ENCODE measurements at places on chromosomes 7 and 10. TPM values are rescaled to one million over a fixed set of nuclear protein-coding genes. Genes with fewer than 3 reads are reported as not detected.

DNA sequence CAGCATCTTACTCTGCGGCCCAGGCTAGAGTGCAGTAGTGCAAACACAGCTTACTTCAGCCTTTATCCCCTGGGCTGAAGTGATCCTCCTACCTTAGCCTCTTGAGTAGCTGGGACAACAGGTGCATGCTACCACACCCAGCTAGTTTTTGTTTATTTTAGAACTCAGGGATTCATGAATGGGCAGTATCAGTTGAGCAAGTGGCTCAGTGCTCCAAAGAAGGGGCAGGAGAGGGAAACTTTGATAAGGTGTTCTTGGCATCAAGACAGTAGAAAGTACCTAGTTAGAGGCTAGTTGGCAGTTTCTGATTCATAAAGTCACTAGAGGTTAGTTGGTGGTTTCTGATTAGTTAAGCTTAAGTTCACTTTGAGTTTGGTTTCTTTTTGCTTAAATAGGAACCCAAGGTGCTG is 18.4 kb downstream of the TRIM24 start:
- H3K4me3 ChIP-seq: no peak overlapping the region
- no peak for DNase-seq
- H3K36me3 ChIP-seq: no peaks in the 10 kb centered on the region
- H3K27me3 ChIP-seq: no peaks in the 10 kb centered on the region
- peaks cover 6% of the 10 kb centered on the region for H3K4me1 ChIP-seq

- DNase-seq: no peak
- no peaks in the 10 kb centered on the region for H3K36me3 ChIP-seq
- H3K4me1 ChIP-seq: no peaks in the 10 kb centered on the region
- H3K4me3 ChIP-seq: no peak overlapping the region
Observed at GRCh38 chr7:39005036-39005435, 27.3 kb downstream of the POU6F2 start.

DNA sequence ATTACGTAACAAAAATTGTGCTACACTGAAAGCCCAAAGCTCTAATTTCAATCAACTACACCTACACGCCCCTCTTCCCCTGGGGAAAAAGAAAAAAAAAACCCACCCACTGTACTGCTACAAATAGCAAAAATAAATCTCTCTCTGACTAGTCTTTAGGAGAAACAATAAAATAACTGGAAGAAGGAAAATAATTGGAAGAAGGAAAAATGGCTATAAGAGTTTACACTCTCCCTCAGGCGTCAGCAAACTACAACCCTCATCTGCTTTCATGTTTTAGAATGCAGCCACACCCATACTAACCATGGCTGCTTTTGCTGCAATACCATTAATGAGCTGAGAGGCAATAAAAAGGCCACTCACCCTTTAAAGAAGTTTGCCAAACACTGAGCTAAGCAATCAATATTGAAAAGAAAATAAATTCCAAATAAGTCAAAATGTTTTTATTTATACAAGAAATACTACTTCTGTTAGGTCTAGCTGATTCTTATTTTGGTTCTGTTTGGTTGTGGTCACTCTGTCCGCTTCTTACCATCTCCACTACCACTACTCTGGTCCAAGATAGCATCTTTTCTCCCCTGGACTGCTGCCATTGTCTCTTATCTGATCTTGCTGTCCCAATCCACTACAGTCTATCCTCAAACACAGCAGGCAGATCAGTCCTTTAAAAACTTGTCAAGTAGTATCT is 3.8 kb downstream of the MINDY3 start:
- peak overlapping the region; percentile 82 for H3K27ac ChIP-seq
- peaks cover 40% of the 10 kb centered on the region for H3K4me1 ChIP-seq
- H3K27me3 ChIP-seq: no peaks in the 10 kb centered on the region

GRCh38 chr10:112977426-112977898 is 27.4 kb downstream of the TCF7L2 start:
- no peak for DNase-seq
- no peak overlapping the region for H3K27ac ChIP-seq
- H3K4me1 ChIP-seq: peaks cover 15% of the 10 kb centered on the region
- peaks cover 3% of the 10 kb centered on the region for H3K27me3 ChIP-seq

DNA sequence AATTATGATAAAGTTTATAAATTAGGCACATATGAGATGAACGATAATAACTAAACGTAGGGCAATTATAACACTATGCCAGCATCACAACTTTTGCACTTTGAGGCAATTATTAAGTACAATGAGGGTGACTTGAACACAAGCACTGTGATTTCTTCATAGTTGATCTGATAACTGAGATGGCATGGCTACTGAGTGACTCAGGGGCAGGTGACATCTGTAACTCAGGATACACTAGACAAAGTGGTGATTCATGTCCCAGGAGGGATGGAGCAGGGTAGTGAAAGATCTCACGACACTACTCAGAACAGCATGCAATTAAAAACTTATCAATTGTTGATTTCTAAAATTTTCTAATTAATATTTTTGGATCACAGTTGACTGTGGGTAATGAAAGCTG is 98.3 kb upstream of the ARHGAP21 start:
- H3K4me3 ChIP-seq: no peak overlapping the region
- H3K36me3 ChIP-seq: 0 out of 2 replicates have a peak, but pooled peaks cover 5% of the 10 kb centered on the region
- peak; percentile 44 for DNase-seq
- no peak overlapping the region for H3K27ac ChIP-seq

NUPR2 gene
- not detected for total RNA-seq

GRCh38 chr7:145263886-145264285 is 428.0 kb upstream of the TPK1 start:
- DNase-seq: no peak
- H3K36me3 ChIP-seq: no peaks in the 10 kb centered on the region
- H3K27me3 ChIP-seq: no peaks in the 10 kb centered on the region

- H3K36me3 ChIP-seq: 0 out of 2 replicates have a peak, but pooled peaks cover 12% of the 10 kb centered on the region
- no peaks in the 10 kb centered on the region for H3K27me3 ChIP-seq
- H3K4me1 ChIP-seq: peaks cover 27% of the 10 kb centered on the region
- H3K27ac ChIP-seq: no peak overlapping the region
Observed at GRCh38 chr10:86872757-86873156, 84.7 kb downstream of the MMRN2 start.

CPEB3 gene
- 1.1 TPM for total RNA-seq

DNA sequence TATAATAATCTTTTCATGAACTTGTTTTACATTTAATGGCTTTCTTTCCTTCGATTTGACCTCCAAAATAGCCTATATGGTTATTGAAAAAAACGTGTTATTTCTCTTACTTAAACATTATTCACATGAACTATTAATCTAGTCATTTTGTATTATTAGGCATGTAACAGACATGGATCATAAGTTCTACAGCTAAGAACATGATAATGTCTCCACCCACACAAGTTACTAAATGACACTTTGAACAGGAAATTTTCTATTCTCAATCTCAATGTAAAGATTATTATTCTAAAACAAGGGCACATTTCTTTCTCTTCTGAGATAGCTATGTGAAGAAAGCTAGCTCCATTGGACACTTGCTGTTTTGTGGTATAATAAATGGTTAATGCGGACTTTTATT is 10.0 kb downstream of the LAMB4 start:
- no peaks in the 10 kb centered on the region for H3K27me3 ChIP-seq
- no peaks in the 10 kb centered on the region for H3K4me1 ChIP-seq
- no peak overlapping the region for H3K27ac ChIP-seq
- H3K4me3 ChIP-seq: no peak overlapping the region

GRCh38 chr10:11875494-11876281 is 52.5 kb downstream of the PROSER2 start:
- no peaks in the 10 kb centered on the region for H3K36me3 ChIP-seq
- peaks cover 2% of the 10 kb centered on the region for H3K27me3 ChIP-seq
- H3K27ac ChIP-seq: peak overlapping the region; percentile 83
- DNase-seq: peak; percentile 93
- peak overlapping the region; percentile 37 for H3K4me3 ChIP-seq

GRCh38 chr10:22570733-22571430 is 143.5 kb downstream of the PIP4K2A start:
- H3K36me3 ChIP-seq: peaks cover 21% of the 10 kb centered on the region
- H3K27ac ChIP-seq: no peak overlapping the region
- H3K27me3 ChIP-seq: peaks cover 2% of the 10 kb centered on the region
- 0 out of 2 replicates have a peak, but pooled peaks cover 6% of the 10 kb centered on the region for H3K4me1 ChIP-seq
- no peak for DNase-seq

STAMBPL1 gene
- 38.3 TPM for total RNA-seq

- DNase-seq: no peak
- H3K4me1 ChIP-seq: peaks cover 14% of the 10 kb centered on the region
- peaks cover 10% of the 10 kb centered on the region for H3K36me3 ChIP-seq
- H3K27me3 ChIP-seq: peaks cover 4% of the 10 kb centered on the region
- H3K4me3 ChIP-seq: no peak overlapping the region
Observed at GRCh38 chr7:28977881-28978280, 19.8 kb upstream of the TRIL start.

LRIT1 gene
- not detected for total RNA-seq

DNA sequence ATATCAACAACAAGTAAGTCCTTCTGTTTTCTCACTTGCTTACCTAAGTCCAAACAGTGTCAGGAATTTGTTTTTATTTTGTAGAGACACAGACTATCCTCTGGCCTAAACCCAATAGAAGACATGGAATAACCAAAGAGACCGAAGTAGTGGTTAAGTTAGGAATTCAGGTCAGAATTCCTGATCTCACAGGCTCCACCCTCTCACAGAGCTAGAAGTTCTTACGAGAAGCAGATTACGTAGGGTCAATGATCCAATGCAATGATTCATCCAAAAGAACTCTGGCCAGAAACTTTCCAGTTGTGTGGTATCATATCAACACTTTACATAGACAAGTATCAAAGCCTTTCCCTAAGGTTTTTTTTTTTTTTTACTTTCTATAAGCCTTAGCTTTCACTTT is 73.8 kb downstream of the IQUB start:
- no peak overlapping the region for H3K27ac ChIP-seq
- H3K27me3 ChIP-seq: no peaks in the 10 kb centered on the region
- peak; percentile 4 for DNase-seq
- H3K4me3 ChIP-seq: no peak overlapping the region

DNA sequence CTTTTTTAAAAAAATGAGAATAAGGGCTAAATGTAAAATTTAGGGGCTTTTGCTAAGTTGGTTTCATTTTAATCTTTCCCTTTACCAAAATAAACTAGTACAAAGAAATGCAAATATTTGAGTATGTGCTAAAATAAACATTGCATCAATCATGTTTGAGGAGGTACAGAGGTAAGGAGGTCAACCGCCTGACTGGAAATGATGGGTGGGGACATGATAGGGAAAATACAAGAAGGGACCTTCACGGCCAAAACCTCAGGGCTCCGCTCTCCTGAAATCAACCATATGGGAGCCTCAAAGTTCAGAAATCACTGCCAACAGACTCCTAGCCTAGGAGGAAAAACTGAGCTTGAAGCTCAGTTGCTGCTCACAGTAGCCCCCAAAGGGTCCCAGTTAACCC is 207.6 kb downstream of the AHR start:
- DNase-seq: no peak
- H3K36me3 ChIP-seq: no peaks in the 10 kb centered on the region
- no peak overlapping the region for H3K27ac ChIP-seq
- no peak overlapping the region for H3K4me3 ChIP-seq
- peaks cover 41% of the 10 kb centered on the region for H3K4me1 ChIP-seq

HPSE2 gene
- total RNA-seq: 0.05 TPM
